ENCODE measurements at places on chromosomes 3 and 15. TPM values are rescaled to one million over a fixed set of nuclear protein-coding genes. Genes with fewer than 3 reads are reported as not detected.
A peak's percentile ranks its signal among the peaks of the same experiment; 100 is the strongest.

DNA sequence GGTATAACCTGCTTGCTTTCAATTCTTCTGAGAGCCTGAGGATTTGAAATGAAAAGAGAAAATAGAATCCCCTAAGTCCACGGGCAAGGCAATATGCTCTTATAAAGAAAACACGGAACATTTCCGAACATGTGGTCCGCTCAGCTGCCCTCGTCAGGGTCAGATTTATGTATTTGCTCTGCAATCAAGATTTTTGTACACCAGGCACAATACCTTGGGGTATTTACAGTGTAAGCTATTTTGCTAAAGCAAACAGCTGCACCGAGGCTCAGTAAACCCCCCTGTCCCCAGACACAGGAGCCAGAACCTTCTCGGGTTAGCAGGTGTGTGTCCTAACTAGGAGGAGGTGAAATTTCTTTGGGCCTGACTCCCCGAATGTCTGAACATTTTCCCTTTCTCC lies 155.8 kb upstream of the LRIG1 start:
- H3K27me3 ChIP-seq, result no peaks in the 10 kb centered on the region
- no peaks in the 10 kb centered on the region for H3K36me3 ChIP-seq
- DNase-seq, result no peak
- no peak overlapping the region for H3K27ac ChIP-seq
- H3K4me1 ChIP-seq, result no peaks in the 10 kb centered on the region

DNA sequence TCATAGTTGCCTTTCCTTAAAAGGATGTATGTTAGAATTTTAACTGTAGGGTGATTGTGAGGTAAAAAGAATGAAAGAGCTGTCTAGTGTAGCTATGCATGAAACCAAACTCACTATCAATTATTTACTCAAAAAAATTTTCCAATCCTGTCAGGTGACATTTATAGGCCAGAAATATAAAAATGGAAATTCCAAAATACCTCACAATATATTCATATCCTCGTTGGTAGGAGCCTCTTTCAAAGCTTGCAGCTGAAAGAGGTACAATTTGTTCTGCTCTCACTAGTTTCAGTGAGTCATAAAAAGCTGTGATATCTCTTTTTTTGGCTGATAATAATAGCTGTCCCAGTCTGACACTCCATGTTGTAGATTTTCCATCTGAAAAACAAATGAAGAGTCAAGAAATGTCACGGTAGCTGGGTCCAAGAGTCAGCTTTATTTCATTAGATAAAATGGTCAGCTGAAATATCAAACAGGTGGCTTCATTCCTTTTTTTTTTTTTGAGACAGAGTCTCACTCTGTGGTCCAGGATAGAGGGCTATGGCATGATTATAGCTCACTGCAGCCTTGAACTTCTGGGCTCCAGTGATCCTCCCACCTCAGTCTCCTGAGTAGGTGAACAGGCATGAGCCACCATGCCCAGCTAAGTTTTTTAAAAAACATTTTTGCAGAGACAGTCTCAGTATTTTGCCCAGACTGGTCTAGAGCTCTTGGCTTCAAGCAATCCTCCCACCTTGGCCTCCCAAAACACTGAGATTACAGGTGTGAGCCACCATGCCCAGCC lies 50.8 kb upstream of the XRN1 start:
- no peaks in the 10 kb centered on the region for H3K27me3 ChIP-seq
- no peaks in the 10 kb centered on the region for H3K4me1 ChIP-seq
- H3K36me3 ChIP-seq, result no peaks in the 10 kb centered on the region
- no peak overlapping the region for H3K27ac ChIP-seq

KCNAB1 gene
- total RNA-seq, result 1.3 TPM

DNA sequence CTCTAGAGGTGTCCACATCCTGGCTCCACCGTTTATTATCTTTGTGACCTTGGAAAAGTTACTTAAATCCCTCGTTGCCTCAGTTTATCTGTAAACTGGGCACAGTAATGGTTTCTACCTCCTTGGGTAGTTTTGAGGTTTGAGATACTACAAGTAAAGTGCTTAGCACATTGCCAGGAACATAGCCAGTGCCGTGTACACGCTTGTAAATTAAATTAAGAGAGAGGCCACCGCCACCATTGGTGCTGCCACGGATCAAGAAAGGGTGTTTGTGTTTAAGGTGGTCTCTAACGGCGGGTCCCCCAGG lies 5.8 kb upstream of the WNT7A start:
- no peaks in the 10 kb centered on the region for H3K27me3 ChIP-seq
- H3K36me3 ChIP-seq, result no peaks in the 10 kb centered on the region
- no peak overlapping the region for H3K4me3 ChIP-seq

DNA sequence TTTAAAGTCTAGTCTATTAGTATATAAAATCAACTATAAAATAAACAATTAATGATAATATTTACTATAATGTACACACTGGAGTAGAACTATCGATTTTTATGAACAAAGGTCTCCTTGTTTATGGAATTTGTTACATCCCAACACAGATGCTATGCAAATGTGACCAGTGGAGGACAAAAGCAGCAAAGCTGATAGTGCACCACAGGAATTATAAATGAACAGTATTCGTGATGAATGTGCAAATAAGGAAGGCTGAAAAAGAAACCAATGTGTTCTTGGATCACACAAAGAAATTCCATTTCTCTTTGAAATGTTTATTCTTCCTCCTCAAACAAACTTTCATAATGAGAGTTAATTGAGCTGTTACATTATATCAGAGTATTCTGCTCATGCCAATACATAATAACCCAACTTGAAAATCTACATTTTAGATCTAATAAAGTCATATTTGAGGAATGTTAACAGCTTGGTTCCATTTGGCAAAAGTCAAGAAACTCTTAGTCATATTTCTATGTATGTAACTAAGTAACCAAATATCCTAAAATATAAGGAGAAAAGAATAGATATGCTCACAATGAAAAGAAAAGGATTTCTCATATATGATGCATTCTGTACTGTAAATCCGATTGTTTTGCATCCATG lies 79.3 kb downstream of the NEK10 start:
- H3K4me3 ChIP-seq, result no peak overlapping the region
- no peaks in the 10 kb centered on the region for H3K27me3 ChIP-seq
- no peaks in the 10 kb centered on the region for H3K4me1 ChIP-seq
- DNase-seq, result no peak

DNA sequence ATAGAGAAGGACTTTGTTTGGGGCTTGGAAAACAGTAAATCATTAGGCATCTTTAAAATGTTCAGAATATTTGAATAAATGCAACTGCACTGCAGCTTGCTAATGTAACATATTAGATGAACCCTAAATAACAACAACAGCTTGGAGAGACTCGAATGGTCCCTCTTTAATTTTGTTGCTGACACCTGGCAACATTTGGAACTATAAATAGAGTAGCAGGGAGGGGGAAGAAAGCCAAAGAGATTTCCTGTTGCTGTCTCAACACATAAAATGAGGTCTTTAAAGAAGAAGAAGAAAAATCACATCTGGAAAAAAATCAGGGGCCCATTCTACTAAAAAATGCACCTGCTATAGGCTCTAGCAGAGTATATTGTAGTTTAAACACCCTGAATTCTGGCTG lies 49.9 kb upstream of the DPPA4 start:
- H3K4me1 ChIP-seq, result no peaks in the 10 kb centered on the region
- H3K36me3 ChIP-seq, result no peaks in the 10 kb centered on the region
- H3K4me3 ChIP-seq, result no peak overlapping the region
- H3K27me3 ChIP-seq, result no peaks in the 10 kb centered on the region

DNA sequence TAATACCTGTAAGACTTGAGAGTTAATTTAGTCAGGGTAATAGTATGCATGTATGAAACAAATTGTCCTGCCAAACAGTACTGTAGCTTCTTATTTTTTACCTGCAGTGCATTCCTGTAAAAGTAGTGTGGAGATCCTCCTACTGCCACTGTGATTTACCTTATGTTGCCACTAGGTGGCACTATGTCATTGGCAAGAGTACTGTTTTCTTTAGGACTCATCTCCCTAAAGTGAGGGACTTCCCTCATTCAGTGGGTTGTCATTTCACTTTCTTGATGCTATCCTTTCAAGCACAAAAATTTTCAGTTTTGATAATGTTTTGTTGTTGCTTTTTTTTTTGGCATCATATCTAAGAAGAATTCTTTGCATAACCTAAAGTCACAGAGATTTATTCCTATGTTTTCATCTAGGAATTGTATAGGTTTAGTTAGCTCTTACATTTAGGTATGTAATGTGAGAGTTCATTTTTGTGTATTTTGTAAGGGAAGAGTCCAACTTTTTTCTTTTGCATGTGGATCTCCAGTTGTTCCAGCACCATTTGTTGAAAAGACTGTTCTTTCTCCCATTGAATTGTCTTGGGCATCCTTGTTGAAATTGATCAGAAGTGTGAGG lies 105.7 kb downstream of the AKAP13 start:
- peak; percentile 72 for DNase-seq
- H3K4me1 ChIP-seq, result no peaks in the 10 kb centered on the region
- peak overlapping the region; percentile 70 for H3K27ac ChIP-seq
- no peaks in the 10 kb centered on the region for H3K27me3 ChIP-seq
- no peaks in the 10 kb centered on the region for H3K36me3 ChIP-seq

DNA sequence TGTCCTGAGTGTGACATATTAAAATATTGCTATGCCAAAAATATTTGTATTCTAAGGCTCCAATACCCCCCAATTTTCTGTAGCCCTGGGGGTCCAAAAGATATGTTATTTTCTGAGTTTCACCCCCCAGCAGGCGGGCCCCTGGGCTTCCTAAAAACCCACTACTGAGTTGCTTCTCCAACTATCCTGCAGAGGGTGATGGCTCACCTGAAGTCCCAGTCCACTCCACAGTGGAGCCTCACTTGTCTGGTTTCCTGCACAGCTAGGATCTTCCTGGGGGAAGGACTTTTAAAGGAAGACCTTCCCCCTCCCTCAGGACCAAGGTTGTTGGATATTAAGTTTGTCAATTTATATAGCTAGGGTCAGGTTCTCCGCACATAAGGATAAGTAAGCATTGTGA lies 1181.4 kb downstream of the ROBO2 start:
- H3K27me3 ChIP-seq, result no peaks in the 10 kb centered on the region
- H3K4me1 ChIP-seq, result no peaks in the 10 kb centered on the region
- no peak overlapping the region for H3K27ac ChIP-seq
- H3K4me3 ChIP-seq, result no peak overlapping the region
